ENCODE measurements at places on chromosomes 1 and 21. TPM values are rescaled to one million over a fixed set of nuclear protein-coding genes. Genes with fewer than 3 reads are reported as not detected.

- H3K4me1 ChIP-seq: no peaks in the 10 kb centered on the region
- H3K27me3 ChIP-seq: no peaks in the 10 kb centered on the region
- DNase-seq: no peak
- no peaks in the 10 kb centered on the region for H3K36me3 ChIP-seq
- no peak overlapping the region for H3K27ac ChIP-seq
Measured at GRCh38 chr21:43848771-43849170, 16.3 kb upstream of the AGPAT3 start.

DNA sequence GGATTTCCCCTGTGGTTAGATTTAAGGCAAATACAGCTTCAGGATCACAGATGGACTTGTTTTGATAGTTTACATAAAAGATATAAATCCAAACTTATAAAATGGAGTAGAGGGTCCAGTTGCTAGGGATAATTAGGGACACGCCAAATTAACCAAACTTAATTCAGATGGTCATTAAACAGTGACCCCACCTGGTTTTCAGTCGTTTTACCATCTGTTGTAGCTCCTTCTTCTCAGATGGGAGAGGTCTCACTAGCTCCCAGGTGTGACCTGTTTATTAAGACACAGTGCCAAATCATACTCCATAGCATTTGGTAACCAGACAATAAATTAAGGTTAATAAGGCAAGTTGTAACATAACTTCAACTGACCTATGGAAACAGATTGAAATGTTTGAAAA, 8.1 kb upstream of the GADD45A start:
- no peak for DNase-seq
- H3K27ac ChIP-seq: no peak overlapping the region
- no peaks in the 10 kb centered on the region for H3K36me3 ChIP-seq
- no peak overlapping the region for H3K4me3 ChIP-seq
- no peaks in the 10 kb centered on the region for H3K27me3 ChIP-seq

DNA sequence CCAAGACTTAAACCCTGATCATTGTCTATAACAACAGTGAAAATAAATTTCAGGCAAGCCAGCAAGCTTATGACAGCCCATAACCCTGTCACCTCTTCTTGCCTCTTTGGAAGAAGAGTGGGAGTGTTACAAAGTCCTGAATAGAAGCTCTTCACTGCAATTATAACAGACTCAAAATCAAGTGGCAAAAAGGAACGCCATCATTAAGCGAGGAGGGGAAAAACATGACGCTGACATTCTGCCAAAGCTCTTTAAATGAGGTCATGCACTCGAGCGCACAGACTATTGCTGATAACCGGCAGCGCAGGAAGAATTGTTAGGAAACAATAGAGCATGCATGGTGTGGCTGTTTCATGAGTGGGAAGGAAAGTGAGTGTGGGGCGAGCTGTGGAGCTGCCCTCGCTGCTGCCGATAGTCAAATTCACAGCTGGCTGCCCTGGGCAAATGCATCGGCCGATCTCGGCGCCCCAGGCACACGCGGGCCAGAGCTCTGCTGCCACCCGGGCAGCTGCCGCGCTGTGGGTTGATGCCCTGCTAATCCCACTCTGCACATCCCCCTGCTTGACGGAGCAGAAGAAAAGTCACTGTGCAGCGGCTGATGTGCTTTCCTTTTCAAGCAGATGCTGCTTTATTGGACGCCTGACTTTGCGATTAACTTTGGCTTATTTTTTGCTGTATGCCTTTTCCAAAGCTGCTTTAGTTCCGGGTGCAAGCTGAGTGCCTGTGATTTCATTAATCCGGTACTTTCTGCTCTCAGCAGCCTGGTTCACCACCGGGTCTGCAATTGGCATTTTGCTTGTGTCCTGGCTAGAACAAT, 102.4 kb upstream of the ST6GALNAC5 start:
- H3K27me3 ChIP-seq: no peaks in the 10 kb centered on the region
- no peak overlapping the region for H3K27ac ChIP-seq
- H3K4me3 ChIP-seq: no peak overlapping the region
- no peaks in the 10 kb centered on the region for H3K4me1 ChIP-seq

DNA sequence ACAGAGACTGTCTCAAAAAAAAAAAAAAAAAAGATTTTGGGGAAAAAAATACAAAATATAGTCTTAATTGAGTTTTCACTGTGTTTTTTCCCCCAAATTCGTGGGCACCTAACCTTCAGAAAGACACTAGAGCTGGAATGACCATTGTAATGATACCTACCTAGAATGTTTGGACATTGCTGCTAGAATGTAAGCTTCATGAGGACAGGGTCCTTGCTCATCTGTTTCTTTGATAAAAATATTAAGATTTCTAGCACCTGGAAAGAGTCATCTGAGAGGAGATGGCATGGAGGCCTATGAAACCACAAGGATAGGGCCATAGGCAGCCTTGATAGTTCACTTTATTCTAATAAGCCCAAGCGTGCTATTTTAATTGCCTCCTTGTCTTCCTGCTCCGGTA, 6.5 kb downstream of the LRRC8D start:
- no peak for DNase-seq
- no peak overlapping the region for H3K27ac ChIP-seq
- H3K4me3 ChIP-seq: no peak overlapping the region
- no peaks in the 10 kb centered on the region for H3K36me3 ChIP-seq

GRCh38 chr1:224719716-224720115, 103.6 kb downstream of the CNIH3 start:
- no peaks in the 10 kb centered on the region for H3K4me1 ChIP-seq
- H3K4me3 ChIP-seq: no peak overlapping the region
- no peak for DNase-seq
- no peaks in the 10 kb centered on the region for H3K36me3 ChIP-seq
- no peak overlapping the region for H3K27ac ChIP-seq

DNA sequence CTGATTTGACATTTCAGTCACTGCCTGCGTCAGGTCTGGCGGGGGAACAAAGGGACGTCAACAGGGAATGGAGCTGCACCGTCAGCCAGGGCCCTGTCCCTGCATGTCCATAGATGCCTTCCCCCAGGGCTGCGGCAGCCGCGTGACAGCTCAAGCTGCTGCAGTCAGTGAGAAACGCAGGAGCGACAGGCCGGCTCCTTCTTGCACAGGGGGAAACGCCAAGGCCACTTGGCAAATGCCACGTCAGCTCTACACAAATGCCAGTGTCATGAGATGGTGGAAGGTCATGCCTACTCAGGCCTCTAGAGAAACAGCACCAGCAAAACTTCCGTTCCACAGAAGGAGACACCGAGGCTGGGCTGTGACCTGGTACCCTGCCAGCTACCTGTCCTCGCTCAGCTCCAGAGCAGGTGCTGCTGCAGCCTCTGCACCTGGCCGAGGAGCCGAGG, 37.7 kb downstream of the SYF2 start:
- H3K27ac ChIP-seq: no peak overlapping the region
- no peak overlapping the region for H3K4me3 ChIP-seq

GRCh38 chr1:6108937-6109614, 63.4 kb downstream of the KCNAB2 start:
- H3K27ac ChIP-seq: no peak overlapping the region
- DNase-seq: no peak
- no peaks in the 10 kb centered on the region for H3K36me3 ChIP-seq
- no peak overlapping the region for H3K4me3 ChIP-seq
- no peaks in the 10 kb centered on the region for H3K27me3 ChIP-seq

- H3K4me3 ChIP-seq: no peak overlapping the region
- H3K4me1 ChIP-seq: no peaks in the 10 kb centered on the region
- no peak for DNase-seq
- H3K36me3 ChIP-seq: no peaks in the 10 kb centered on the region
Measured at GRCh38 chr21:42429856-42430255, 26.2 kb downstream of the UBASH3A start.

GRCh38 chr1:961132-961669, 817 bp downstream of the KLHL17 start:
- peak overlapping the region; percentile 72 for H3K4me3 ChIP-seq
- H3K27me3 ChIP-seq: no peaks in the 10 kb centered on the region
- H3K36me3 ChIP-seq: no peaks in the 10 kb centered on the region
- peaks cover 17% of the 10 kb centered on the region for H3K4me1 ChIP-seq
- DNase-seq: no peak
- no peak overlapping the region for H3K27ac ChIP-seq

- H3K4me1 ChIP-seq: peaks cover 17% of the 10 kb centered on the region
- DNase-seq: no peak
- peak overlapping the region; percentile 97 for H3K27ac ChIP-seq
- no peaks in the 10 kb centered on the region for H3K36me3 ChIP-seq
- peak overlapping the region; percentile 99 for H3K4me3 ChIP-seq
- H3K27me3 ChIP-seq: no peaks in the 10 kb centered on the region
Measured at GRCh38 chr1:161313554-161314200, 504 bp upstream of the SDHC start.

- H3K27me3 ChIP-seq: no peaks in the 10 kb centered on the region
- no peak for DNase-seq
- H3K27ac ChIP-seq: no peak overlapping the region
- H3K4me3 ChIP-seq: no peak overlapping the region
- H3K36me3 ChIP-seq: no peaks in the 10 kb centered on the region
Measured at GRCh38 chr1:47791879-47792608, 205.1 kb downstream of the TRABD2B start.

DNA sequence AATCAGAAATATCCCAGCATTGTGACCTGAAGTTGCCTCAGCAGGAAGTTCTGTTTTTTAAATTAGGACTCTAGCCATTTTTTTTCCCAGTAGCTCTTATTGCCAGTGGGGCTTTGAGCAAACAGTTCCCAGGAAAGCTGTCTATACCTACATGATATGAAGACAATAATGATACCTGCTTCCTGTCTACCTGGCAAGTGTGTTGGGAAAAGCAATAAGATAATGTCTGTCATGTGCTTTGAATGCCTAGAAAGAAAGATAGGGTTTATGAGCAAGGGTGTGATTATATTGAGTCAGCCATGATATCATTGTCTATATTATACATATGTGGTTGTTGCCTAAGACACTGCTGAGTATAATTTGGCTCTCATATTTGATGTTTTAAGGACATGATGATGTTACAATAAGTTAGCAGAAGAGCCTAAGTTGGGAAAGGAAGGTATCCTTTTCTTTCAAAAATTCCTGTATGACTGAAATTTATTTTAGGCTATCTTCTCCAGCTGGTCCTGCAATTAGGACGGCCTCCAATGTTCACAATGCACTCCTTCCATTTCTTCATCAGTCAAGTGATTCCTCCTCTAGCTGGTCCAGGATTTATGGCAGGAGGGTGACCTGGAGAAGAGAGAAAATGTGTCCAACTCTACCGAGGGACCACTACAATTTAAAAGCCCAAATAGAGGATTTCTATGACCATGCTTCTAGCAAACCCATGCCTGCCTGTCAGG, 99.6 kb upstream of the CDC42BPA start:
- DNase-seq: no peak
- no peaks in the 10 kb centered on the region for H3K4me1 ChIP-seq
- H3K4me3 ChIP-seq: no peak overlapping the region
- no peaks in the 10 kb centered on the region for H3K36me3 ChIP-seq

GRCh38 chr1:207810606-207811295, 58.9 kb downstream of the CD46 start:
- H3K27ac ChIP-seq: peak overlapping the region; percentile 91
- peaks cover 49% of the 10 kb centered on the region for H3K36me3 ChIP-seq
- no peak overlapping the region for H3K4me3 ChIP-seq
- no peak for DNase-seq

DNA sequence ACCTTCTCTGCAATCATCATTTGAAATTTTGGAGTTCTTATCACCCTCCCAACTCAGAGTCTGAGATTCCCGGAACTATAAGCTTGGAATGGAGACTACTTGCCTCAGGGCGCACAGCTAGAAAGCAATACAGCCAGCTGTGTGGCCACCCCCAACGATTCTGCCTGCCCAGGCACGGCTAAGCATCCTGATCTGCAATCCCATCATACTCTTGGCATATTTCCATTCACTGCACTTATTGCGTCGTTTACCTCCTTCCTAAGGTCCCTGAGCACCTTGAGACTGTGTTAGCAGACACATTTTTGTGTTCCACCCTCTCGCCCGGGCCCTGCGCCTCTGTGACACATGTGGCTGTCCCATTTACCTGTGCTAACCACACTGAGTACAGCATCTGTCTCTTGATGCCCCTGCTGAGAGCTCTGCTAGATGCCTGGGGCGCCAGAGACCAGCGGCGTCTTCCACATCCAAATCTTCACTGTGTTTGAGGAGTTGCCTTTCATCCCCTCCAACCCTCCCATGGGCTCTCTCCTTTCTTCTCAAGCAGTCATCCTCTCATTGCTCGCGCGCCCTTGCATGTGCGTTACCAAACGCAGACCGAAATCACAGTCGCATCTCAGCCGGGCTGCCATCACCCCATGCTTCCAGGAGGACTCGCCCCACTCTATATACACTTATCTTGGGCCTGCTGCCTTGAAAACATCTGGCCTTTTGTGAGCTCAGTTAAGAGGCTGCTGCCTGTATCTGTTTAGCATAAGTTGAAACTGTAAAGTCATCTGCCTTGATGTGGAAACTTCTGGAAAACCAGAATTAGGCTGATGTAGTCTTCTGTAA, 3.5 kb upstream of the CLDN19 start:
- no peaks in the 10 kb centered on the region for H3K27me3 ChIP-seq
- H3K27ac ChIP-seq: no peak overlapping the region
- no peak for DNase-seq
- H3K4me3 ChIP-seq: no peak overlapping the region
- no peaks in the 10 kb centered on the region for H3K4me1 ChIP-seq

SPATA45 gene
- not detected for total RNA-seq

AMY1B gene
- not detected for total RNA-seq

VTCN1 gene
- total RNA-seq: 0.89 TPM

CRB1 gene
- total RNA-seq: 0.29 TPM
